Daoy (cell line): ENCODE measurements at places on chromosomes 11 and 22.

DNA sequence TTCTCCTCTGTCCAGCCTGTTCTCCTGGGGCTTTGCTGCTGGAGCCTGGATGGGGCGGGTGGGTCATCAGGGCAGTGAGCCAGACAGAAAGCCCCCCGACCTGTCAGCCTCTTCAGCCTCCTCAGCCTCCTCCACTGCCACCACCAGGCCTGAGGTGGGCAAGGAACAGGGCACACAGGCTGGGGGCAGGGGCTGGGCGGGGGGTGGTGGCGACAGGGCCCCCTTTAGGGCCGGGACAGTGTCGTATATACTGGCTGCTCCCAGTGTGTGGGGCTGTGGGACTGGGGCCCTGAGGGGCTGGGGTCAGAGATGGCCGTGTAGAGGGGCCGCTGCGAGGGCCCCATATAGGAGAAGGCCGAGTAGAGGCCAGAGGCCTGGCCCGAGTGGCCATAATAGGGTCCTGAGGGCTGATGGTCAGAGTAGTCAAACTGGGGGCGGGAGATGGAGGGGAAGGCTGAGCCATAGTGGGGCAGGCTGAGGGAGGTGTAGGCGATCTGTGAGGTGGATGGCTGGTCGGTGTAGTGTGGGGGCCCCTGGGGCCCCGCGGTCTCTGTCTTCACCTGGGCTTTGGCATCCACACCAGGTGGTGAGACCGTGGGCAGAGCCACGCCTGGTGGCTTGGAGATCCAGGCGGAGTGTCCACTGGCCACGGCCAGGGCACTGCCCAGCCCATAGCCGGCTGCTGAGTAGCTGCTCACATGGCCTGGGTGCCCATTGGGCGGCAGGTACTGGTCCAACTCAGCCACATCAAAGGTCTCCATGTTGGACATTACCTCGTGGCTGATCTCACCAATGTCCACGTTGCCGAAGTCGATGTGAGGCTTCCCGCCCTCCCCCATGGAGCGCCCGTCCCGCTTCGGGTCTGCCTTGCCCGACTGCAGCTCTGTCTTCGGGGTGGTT is 10.8 kb downstream of the SOX10 start:
- DNase-seq: no peak

- DNase-seq: no peak
These were observed 31.3 kb downstream of the MPPED1 start for GRCh38 chr22:43443152-43443471.

GRCh38 chr11:41781441-41781840 is 322.0 kb upstream of the LRRC4C start:
- no peak for DNase-seq

DNA sequence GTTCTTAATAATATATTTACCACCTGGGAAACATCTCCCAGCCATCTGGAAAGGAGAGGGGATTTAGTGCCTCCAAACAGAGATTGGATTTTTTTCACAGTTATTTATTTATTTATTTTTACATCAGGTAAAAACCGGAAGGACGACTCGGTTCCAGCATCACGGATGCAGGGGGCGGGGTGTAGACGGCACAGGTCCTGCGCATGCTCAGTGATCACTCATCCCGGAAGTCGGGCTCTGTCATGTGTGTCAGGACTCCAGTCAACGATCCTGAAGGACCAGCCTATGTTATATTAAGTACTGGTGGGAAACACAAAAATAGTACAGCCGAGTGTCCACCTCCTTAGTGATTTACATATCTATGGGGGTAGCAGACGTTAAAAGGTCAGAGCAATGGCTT is 467.6 kb downstream of the NTM start:
- DNase-seq: no peak

GRCh38 chr22:20037419-20037818 is 16.5 kb downstream of the TANGO2 start:
- no peak for DNase-seq

GRCh38 chr22:21651521-21652009 is 9.5 kb downstream of the SDF2L1 start:
- no peak for DNase-seq

GRCh38 chr11:1541474-1542204 is 30.4 kb downstream of the DUSP8 start:
- no peak for DNase-seq

- no peak for DNase-seq
These were observed 400.4 kb downstream of the TBC1D22A start for GRCh38 chr22:47162865-47163264.

DNA sequence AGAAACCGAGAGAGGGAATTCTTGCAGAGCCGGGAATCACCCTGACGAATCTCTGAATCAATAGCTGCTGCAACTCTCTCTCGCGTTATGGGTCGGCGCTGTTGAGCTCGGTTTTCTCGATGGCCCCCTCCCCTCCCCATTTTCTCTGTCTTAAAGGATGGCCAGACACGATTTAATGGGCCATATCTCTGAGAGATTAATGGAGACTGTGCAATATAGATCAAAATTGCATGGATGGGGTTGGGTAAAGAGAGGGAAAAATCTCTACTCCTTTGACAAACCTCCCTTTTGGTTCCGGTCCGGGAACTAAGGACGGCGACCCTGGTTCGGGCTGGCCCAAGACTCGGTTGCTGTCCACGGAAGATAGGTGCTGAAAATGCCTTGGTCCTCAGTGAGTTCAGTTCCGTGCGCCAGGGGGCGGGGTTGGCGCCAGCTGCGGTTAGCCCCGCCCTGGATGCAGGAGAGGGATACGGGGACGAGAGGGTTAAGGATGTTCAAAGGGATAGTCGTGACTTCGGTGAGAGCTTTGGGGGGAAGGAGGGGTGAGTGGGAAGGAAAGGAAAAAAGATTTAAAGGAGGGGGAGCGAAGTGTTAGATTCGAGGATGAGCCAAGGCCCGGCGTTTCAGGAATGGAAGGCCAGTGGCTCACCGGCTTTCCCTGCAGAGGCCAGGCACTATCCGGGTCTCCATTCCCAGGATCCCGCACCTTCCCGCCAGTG is 103.6 kb upstream of the HSD17B12 start:
- DNase-seq: peak; percentile 77

DNA sequence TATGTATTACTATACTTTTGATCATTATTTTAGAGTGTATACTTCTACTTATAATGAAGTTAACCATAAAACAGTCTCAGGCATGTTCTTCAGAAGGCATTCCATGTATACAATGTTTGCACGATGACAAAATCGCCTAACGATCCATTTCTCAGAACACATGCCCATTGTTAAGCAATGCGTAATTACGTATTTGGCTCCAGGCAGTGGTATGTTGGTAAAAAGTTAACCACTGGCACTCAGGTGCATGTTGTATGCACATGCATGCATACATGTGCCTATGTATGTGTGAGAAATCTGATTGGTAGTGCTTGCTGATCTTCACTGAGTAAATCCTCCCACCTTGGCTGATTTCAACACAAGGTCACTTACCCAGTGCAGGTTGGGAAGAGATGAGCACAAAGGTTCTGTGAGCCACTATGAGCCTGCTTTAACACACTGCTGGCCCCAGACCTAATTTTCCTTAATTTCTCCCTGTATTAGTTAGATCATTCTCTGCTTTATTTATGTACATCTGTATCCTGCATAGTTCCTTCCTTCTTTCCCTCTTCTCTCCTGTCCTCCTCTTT is 164.6 kb downstream of the ARHGAP42 start:
- no peak for DNase-seq

DNA sequence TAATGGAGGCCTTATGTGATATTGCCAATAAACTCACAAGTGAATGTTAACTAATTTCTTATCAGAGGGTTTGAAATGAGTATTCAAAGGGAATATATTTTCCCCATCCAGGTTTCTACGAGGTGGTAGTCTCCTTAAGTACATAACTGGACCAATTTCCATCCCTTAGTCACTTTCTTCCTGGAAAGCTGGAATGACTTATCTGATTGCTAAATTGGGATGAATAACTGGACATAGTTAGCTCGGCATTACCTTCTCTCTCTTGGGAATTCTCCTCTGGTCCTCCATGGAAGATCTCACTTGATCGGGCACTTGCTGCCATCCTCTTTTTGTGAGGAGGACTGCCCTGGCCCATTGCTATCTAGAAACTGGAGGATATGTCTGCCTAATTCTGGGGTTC is 109.1 kb downstream of the TRPC6 start:
- no peak for DNase-seq

GRCh38 chr11:74084796-74085541 is 76.1 kb upstream of the UCP3 start:
- DNase-seq: no peak

DNA sequence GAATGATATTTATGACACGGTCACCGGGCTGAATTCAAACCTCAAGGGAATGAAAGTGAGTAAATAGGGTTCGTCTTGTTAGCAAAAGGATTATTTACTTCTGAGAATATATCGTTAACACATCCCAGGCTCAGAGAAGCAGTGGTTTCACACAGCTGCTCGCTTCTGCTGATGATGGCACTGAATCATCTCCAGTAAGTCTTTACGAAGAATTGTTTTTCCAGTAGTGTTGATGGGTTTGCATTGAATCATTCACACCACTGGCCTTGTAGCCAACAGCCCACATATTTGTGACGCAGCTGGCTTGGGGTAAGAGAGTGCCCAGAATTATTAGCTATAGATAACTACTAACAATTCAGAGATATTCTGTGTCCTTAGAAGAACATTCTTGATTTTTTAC is 236.3 kb downstream of the CADM1 start:
- peak; percentile 6 for DNase-seq

DNA sequence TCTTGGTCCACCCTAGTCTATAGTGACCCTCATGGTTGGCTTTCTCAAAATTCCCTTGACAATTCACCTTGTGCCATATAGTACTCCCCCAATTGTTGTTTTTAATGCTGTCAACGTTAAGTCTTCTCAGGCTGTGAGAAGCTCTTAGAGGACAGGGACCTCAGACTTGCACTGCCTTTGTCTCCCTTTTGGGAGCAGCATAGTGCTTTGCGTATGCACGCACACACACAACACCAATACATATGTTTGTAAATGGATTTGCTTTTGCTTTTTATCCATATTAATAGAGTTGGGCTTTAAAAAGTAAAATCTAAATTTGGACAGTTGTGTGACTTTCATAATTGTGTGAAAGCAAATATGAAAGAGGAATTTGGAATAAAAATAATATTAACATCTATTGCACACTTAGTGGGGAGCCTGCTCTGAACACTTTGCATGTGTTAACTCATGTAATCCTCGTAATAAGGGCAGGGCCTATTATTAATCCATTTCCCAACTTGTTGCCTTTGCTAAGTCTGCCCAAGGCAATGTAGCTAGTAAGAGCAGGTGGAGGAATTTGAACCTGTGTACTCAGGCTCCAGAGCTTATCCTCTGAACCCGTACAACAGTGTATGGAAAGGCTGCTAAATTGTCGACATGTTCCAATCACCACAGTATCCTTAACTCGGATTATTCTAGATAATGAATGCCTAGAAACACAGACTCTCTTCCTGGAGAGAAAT is 257.7 kb upstream of the NARS2 start:
- DNase-seq: no peak

- no peak for DNase-seq
These were observed 30.5 kb downstream of the TMPRSS5 start for GRCh38 chr11:113675565-113675964.

GRCh38 chr11:67452141-67452952 is at the start of gene GPR152:
GPR152 (minus strand) TSS chr11:67452729; CDS start chr11:67452724, 5 bp downstream.
- DNase-seq: no peak

DNA sequence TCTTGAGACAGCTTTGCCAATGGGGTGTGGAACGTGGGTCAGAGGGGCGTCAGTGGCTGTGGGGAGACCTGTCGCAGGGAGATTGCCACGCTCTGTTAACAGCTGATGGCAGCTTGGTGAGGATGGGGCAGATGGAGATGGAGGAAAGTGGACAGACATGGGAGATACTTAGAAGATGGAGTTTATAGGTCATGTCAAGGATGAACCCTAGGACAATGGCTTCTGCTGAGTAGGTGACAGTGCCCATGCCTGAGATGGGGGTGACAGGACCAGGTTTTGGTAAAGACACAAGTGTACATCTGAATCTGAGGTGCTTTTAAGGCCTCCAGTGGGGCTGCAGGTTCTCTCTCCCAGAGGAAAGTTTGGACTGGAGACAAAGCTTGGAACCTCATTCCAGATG is 51.5 kb upstream of the ACCSL start:
- no peak for DNase-seq

- DNase-seq: no peak
These were observed 1.7 kb upstream of the SESN3 start for GRCh38 chr11:95232666-95233065.
